ENCODE measurements at places on chromosomes 3 and 15. TPM values are rescaled to one million over a fixed set of nuclear protein-coding genes. Genes with fewer than 3 reads are reported as not detected.

Gene ZNF621
- 6.2 TPM for total RNA-seq

Gene GHRL
- total RNA-seq = 1.1 TPM

Gene MME
- total RNA-seq = 196 TPM

Gene COL6A6
- not detected for total RNA-seq

Gene RGMA
- total RNA-seq = not detected

Gene CKMT1A
- not detected for total RNA-seq

Gene NPHP3
- total RNA-seq = 11.8 TPM

DNA sequence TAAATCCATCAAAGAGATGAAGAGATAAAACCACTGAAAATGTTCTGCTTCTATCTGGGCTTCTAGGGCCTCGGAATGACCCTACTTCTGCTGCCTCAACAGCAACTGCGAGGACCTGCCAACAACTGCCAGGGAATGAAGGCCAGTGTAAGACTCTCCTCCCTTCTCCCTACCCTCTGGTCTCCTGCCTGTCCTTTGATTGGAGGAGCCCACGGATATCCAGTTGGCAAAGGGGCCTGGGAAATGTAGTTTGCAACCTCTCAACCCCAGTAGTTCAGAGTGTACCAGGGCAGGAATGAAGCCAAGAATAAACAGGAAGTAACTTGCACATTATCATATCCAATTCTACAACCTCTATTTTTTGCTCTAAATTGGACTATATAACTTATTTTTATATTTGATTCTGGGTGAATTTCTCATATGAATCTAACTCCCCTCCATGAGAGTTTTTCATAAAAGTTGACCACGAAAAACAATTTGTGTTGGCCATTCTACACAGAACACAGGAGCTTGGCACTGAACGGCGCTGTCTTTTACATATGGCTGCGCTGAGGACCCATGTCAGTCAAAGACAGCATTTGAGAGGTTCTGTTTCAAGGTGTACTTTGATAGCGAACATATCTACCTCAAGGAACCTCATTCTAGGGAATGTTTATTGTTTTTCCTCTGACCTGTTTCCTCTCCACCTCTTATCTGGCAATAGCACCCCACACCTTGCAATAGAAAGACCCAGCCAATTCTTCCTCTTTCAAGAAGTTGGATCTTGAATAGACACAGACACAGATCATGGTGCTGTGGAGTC is 91.1 kb upstream of the RNF7 start:
- no peak overlapping the region for H3K4me3 ChIP-seq
- H3K27ac ChIP-seq = no peak overlapping the region
- no peaks in the 10 kb centered on the region for H3K36me3 ChIP-seq
- DNase-seq = peak; percentile 46

DNA sequence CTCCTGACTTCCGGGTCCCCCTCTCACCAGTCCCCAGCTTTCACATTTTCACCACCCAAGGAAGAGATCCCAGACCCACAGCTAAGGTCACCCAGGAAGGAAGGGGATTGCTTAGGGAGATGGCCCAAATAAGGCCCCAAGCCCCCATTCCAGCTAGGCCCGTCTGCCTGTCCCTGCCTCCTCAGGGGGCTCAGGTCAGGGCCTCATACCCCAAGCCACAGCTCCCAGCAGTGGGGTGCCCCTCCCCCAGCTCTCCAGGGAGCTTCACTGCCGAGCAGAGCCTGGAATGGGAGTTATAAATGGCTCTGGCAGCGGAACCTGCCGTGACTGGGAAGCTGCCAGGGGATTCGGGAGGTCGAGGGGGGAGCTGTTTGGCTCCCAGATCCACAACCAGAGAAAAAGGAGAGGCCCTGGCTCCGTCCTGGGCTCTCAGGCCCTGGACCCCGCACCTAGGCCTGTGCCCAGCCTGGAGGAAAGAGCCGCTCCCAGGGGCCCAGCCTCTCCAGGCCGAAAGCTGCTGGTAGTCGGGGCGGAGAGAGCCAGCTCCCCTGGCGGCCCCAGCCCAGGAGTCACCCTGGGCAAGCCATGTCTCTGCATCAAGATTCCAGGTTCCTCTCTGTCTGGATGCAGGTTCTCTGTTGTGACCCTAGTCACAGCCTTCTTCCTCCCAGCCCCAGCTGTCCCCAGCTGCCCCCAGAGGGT is 550 bp downstream of the CCDC9B start:
- H3K36me3 ChIP-seq = no peaks in the 10 kb centered on the region
- no peak overlapping the region for H3K4me3 ChIP-seq
- H3K27me3 ChIP-seq = no peaks in the 10 kb centered on the region

GRCh38 chr15:57591237-57591821 is 375 bp upstream of the MYZAP start:
- DNase-seq = no peak
- H3K27ac ChIP-seq = no peak overlapping the region
- no peaks in the 10 kb centered on the region for H3K27me3 ChIP-seq
- no peaks in the 10 kb centered on the region for H3K4me1 ChIP-seq
- H3K4me3 ChIP-seq = no peak overlapping the region
- H3K36me3 ChIP-seq = no peaks in the 10 kb centered on the region

GRCh38 chr15:65399997-65400396 is 22.2 kb upstream of the IGDCC3 start:
- 0 out of 2 replicates have a peak, but pooled peaks cover 3% of the 10 kb centered on the region for H3K4me1 ChIP-seq
- no peak for DNase-seq
- no peak overlapping the region for H3K27ac ChIP-seq
- H3K36me3 ChIP-seq = no peaks in the 10 kb centered on the region

- DNase-seq = no peak
- H3K36me3 ChIP-seq = no peaks in the 10 kb centered on the region
- no peak overlapping the region for H3K27ac ChIP-seq
- no peaks in the 10 kb centered on the region for H3K27me3 ChIP-seq
These were observed 16.3 kb downstream of the ITIH3 start for GRCh38 chr3:52810923-52811322.

DNA sequence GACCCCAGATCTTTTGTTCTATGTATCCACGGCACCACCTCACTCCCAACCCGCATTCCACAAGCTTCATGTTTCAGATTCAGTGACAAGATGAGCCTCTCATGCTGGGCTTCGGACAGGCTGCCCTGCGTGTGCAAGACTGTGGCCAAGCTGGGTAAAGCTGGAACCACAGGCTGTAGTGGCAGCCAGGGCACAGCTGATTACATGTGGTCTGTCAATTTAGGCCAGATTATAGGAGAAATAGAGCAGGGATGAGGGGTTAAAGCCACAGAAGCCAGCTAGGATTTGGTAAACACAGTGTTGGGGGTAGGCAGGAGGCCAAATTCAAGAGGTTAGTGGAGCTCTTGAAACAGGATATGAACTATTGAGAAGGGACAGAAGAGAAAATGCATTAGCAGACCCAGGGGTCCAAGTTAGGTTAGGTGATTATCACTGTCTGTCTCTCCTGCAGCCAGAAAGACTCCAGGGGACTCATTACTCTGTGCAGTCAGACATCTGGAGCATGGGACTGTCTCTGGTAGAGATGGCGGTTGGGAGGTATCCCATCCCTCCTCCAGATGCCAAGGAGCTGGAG is 12.9 kb downstream of the SNAPC5 start:
- no peak overlapping the region for H3K4me3 ChIP-seq
- H3K27ac ChIP-seq = no peak overlapping the region
- DNase-seq = no peak
- H3K36me3 ChIP-seq = peaks cover 12% of the 10 kb centered on the region

DNA sequence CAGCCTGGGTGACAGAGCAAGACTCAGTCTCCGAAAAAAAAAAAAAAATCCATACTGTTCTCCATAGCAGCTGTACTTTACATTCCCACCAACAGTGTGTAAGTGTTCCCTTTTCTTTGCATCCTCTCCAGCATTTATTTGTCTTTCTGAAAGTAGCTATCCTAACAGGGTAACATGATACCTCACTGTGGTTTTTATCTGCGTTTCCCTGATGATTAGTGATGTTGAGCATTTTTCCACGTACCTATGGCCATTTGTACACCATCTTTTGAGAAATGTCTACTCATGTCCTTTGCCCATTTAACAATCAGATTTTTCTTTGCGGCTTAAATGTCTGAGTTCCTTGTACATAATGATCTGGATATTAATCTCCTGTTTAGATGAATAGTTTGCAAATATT is 119.3 kb downstream of the RFX7 start:
- no peak for DNase-seq
- peaks cover 80% of the 10 kb centered on the region for H3K36me3 ChIP-seq
- no peaks in the 10 kb centered on the region for H3K4me1 ChIP-seq
- H3K4me3 ChIP-seq = no peak overlapping the region

DNA sequence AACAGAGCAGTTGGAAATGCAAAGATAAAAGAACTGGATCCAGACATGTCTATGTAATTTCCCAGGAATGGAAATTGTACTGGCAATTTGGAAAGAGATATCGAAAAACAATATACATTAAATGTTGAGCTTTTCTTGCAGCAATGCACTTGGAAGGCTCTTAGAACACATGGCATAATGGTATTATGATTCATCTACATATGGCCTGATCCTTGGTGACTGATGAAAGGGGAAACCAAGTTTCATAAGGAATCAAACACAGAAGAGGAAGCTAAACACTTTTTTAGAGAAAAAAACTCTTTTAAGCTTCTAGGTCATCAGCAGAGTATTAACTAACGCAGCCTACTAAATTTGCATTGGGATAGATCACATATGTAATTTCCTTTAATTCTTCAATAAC is 12.4 kb upstream of the GREM1 start:
- no peaks in the 10 kb centered on the region for H3K27me3 ChIP-seq
- no peak for DNase-seq
- H3K36me3 ChIP-seq = no peaks in the 10 kb centered on the region
- no peaks in the 10 kb centered on the region for H3K4me1 ChIP-seq
- H3K27ac ChIP-seq = no peak overlapping the region

GRCh38 chr3:109339197-109339596 is 1.9 kb upstream of the DPPA4 start:
- H3K4me3 ChIP-seq = no peak overlapping the region
- H3K4me1 ChIP-seq = no peaks in the 10 kb centered on the region
- no peak overlapping the region for H3K27ac ChIP-seq
- no peaks in the 10 kb centered on the region for H3K27me3 ChIP-seq

- no peaks in the 10 kb centered on the region for H3K36me3 ChIP-seq
- no peaks in the 10 kb centered on the region for H3K4me1 ChIP-seq
- H3K27me3 ChIP-seq = no peaks in the 10 kb centered on the region
- no peak for DNase-seq
These were observed 33.8 kb downstream of the RYR3 start for GRCh38 chr15:33344530-33344929.

DNA sequence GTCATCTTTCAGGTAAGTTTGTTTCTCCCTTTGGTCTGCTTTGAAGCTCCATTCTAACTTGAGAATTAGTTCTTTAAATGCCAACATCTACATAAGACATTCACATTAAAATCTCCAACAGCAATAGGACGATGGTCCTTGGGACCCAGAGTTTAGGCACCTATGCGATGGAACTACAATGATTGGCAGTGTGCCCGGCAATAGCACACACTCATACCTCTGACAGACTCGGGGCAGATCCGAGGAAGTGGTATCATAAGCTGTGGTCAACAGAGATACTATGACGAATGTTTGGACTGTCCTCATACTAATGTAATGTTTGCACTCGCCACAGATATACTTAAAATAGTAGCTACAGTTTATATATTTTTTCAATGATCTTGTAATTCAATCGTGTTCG is 34.2 kb upstream of the NR2F2 start:
- no peak for DNase-seq
- H3K27ac ChIP-seq = no peak overlapping the region
- no peaks in the 10 kb centered on the region for H3K4me1 ChIP-seq
- no peak overlapping the region for H3K4me3 ChIP-seq
- H3K27me3 ChIP-seq = no peaks in the 10 kb centered on the region

DNA sequence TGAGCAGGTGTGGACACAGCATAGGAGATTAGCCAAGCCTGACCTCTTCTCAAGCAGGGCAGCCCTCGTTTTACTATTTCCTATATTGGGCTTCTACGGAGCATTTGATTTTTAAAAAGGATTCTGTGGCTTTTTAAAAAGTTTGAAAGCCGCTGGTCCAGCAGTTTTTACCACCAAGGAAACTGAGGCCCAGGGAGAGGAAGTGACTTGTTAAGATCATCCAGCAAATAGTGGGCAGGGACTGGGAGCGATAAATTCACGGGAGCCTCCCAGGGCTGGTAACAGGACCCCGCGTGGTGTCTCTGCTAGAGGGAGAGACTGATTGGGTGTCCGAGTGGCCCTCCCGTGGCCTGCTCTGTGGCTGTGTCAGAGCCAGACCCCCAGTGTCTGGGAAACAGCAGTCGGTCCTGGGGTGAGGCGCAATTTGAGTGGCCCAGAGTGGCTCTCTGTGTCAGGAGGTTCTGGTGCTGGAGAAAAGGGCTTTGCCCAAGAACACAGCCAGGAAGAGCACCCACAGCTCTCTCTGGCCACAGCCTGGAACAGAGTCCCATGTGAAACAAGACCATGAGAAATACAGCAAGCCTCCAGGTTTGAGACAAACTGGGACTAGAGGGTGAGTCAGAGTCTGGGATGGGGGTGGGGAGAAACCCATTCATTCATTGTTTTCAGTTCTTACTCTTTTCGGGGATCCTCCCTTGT is 4.2 kb downstream of the FURIN start:
- peak overlapping the region; percentile 85 for H3K27ac ChIP-seq
- no peaks in the 10 kb centered on the region for H3K27me3 ChIP-seq
- H3K4me1 ChIP-seq = peaks cover 42% of the 10 kb centered on the region
- DNase-seq = peak; percentile 65

- peaks cover 12% of the 10 kb centered on the region for H3K4me1 ChIP-seq
- no peaks in the 10 kb centered on the region for H3K36me3 ChIP-seq
- H3K27me3 ChIP-seq = no peaks in the 10 kb centered on the region
- DNase-seq = no peak
These were observed 53.1 kb downstream of the TCF12 start for GRCh38 chr15:56971571-56971970.

- H3K27ac ChIP-seq = no peak overlapping the region
- H3K4me3 ChIP-seq = no peak overlapping the region
- DNase-seq = no peak
- H3K4me1 ChIP-seq = no peaks in the 10 kb centered on the region
- H3K27me3 ChIP-seq = no peaks in the 10 kb centered on the region
- H3K36me3 ChIP-seq = no peaks in the 10 kb centered on the region
These were observed 43.2 kb downstream of the MINAR1 start for GRCh38 chr15:79475306-79475705.

DNA sequence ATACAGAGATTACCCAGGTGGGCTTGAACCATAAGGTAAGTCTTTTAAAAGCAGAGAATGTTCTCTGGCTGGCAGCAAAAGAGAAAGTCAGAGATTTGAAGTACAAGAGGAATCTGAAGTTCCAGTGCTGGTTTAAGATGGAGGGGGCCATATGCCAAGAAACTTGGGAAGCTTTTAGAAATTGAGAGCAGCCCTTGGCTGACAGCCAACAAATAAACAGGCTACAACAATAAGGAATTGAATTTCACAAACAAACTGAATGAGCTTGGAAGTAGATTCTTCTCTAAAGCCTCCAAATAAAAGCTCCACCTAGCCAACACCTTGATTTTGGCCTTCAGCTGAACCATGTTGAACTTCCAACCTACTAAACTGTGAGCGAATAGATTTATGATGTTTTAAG is 85.7 kb downstream of the TRIM42 start:
- no peaks in the 10 kb centered on the region for H3K27me3 ChIP-seq
- no peak overlapping the region for H3K4me3 ChIP-seq
- no peak overlapping the region for H3K27ac ChIP-seq
- H3K4me1 ChIP-seq = peaks cover 11% of the 10 kb centered on the region
- H3K36me3 ChIP-seq = no peaks in the 10 kb centered on the region
- no peak for DNase-seq

GRCh38 chr3:113058188-113058587 is 67.4 kb downstream of the GTPBP8 start:
- no peak overlapping the region for H3K4me3 ChIP-seq
- DNase-seq = peak; percentile 23
- no peak overlapping the region for H3K27ac ChIP-seq
- no peaks in the 10 kb centered on the region for H3K27me3 ChIP-seq

Data from Karpas-422 (cell line).